ENCODE measurements at places on chromosomes 5 and 9.

- DNase-seq: no peak
Observed at GRCh38 chr9:127347831-127348776, 48.9 kb upstream of the SLC2A8 start.

- DNase-seq: no peak
Observed at GRCh38 chr9:34558919-34559623, 30.5 kb downstream of the CNTFR start.

DNA sequence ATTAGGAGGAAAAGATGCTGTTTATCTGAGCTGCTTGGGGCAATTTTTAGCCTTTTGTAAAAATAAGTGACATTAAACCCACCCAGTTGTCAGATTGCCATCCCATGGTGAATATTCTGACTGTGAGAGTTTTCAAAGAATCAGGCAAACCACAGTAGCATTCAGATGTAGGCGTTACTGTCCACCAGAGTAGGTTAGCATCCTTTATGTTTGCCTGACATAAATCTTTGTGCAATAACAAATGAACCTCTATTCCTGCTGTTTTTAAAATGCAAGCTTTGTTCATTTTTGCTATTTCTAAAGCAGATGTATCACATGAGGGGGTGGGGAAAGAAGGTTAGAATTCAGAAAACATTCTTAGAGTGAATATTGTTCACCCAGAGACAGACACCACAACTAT, 427.8 kb downstream of the CDH9 start:
- no peak for DNase-seq

DNA sequence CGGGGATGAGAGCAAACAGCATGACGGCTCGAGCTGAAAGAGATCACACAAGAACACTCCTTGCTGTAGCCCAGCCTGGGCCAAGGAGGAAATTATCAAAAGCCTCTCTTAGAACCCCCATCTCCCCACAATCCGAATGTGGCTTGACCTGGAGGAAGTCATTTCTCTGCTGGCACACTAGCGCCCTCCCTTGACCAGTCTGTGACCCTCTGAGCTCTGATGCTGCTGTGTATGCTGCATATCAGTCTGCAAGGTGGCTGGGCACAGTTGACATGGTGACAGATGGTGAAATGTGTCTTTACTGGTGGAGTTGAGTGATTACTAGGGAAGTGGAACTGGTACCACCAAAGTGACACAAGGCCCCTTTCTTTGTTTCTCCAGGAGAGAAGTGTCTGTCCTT, 3.3 kb downstream of the SLC46A2 start:
- no peak for DNase-seq

DNA sequence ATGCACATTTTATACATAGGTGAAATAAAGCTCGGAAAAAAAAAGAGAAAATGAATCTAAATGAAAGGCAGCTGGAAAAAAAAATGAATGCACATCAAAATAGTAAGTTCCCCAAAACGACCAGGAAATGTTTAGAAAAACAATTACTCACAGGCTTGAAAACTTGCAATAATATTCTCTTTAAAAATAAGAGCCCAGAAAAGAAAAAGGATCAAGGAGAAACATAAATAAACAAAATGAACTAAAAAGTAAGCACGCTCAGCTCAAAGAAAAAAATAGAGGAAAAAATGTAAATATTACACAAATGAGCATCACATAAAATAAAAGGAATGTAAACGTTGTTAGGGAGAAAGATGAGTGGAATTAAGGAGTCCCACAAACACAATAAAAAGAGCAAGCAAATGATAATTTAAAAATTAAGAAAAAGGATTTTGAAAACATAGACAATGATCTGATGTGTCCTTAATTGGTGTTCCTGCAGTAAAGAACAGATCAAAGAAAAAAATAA, 54.2 kb downstream of the SLC27A6 start:
- DNase-seq: no peak

DNA sequence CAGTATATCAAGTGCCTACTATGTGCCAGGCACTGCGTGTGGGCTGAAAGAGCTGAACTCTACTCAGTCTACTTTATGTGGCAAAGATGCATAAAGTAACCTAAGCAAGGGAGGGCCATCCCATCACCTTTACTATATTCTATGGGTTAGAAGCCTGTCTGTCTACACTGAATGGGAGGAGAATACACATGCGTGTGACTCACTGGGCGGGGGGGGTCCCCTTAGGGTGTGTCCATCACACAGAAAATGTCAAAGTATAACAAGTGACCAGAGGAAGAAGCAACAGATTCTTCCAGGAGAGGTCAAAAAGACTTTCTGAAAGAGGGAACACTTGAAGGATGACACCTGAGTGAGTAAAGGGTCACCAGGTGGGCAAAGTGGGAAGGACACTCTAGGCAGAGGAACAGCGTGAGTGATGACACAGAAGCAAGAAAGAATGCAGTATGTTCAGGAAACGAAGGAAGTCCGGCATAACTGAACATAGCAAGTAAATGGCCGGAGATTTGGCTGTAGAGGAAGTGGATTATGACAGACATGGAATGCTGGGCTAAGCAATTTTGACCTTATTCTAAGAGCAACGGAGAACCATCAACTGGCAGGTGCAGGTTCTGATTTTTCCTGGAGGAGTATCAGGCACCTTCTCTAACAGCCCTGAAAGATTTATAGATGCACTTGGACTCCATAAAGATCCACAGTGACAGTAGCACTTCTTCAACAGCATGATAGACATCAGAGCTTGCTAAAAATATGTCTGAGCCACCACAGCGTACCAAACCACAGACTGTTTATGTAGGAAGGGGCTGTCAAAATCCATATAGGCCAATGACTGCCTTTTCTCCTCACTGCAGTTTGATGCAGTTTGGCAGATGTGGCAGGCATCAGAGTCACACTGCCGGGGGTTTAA, 8.0 kb upstream of the WHRN start:
- no peak for DNase-seq

GRCh38 chr5:32785611-32786254, 74.6 kb downstream of the NPR3 start:
- peak; percentile 74 for DNase-seq

DNA sequence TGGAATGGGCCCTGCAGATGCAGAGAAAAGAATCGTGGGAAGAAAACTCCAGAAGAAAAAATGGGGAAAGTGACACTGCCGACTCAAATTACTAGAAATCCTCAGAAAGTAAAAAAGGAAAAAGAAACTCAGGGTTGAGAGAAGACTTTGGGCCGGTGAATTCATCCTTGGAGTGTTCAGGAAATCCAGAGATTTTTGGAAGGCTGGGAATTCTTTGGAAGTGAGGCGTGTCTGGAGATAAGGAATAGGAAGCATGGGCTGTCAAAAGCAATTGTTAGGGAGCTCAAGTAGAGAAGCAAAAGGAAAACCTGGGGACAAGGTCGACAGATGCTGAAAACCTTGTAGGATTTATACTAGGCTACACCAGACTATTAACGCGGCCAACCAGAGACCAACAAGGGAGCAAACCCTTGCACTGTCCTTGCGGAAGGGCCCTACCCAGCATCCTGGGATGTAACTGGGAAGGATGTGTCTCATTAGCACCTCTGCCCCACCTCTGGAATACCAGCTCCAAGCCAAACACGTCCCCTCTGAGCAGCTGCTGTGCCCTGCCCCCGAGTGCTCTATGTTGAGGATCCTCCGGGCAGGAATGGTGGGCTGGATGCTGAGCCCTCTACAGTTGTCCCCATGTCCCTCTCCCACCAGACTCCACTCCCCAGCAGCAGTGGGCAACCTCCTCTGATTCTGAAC, 11.6 kb downstream of the DAB2IP start:
- DNase-seq: no peak

Data from NCI-H1048 (cell line).